ENCODE measurements at places on chromosomes 2 and 18.

- DNase-seq = no peak
Observed at GRCh38 chr2:6780765-6781274, 84.9 kb downstream of the CMPK2 start.

- DNase-seq = no peak
Observed at GRCh38 chr2:68371138-68371537, 6.1 kb downstream of the PLEK start.

DNA sequence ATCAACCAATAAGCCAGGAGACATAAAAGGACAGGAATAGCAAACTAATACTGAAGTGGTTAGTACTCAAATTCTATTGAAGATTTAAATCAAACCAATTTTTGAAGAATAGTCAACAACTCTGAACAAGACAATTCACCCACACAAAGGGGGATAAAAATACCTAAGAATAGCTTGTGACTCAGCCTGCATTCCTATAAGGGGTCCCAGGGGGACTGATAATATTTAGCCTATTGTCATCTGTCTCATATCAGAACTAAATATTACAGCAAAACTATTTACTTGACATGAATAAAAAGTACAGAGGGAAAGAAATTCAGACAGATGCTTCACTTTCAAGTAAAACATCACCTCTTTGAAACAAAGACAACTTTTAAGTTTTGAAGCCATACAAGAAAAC, 7.7 kb downstream of the ITSN2 start:
- DNase-seq = no peak

GRCh38 chr2:236625156-236625690, 55.6 kb downstream of the ACKR3 start:
- DNase-seq = no peak

- DNase-seq = no peak
Observed at GRCh38 chr2:236167297-236168109, 683 bp downstream of the GBX2 start.

- no peak for DNase-seq
Observed at GRCh38 chr18:23037646-23038045, 97.6 kb upstream of the CABLES1 start.

GRCh38 chr2:72781480-72781879, 44.4 kb downstream of the EXOC6B start:
- no peak for DNase-seq

GRCh38 chr2:84999553-84999955, 28.6 kb downstream of the KCMF1 start:
- DNase-seq = no peak

DNA sequence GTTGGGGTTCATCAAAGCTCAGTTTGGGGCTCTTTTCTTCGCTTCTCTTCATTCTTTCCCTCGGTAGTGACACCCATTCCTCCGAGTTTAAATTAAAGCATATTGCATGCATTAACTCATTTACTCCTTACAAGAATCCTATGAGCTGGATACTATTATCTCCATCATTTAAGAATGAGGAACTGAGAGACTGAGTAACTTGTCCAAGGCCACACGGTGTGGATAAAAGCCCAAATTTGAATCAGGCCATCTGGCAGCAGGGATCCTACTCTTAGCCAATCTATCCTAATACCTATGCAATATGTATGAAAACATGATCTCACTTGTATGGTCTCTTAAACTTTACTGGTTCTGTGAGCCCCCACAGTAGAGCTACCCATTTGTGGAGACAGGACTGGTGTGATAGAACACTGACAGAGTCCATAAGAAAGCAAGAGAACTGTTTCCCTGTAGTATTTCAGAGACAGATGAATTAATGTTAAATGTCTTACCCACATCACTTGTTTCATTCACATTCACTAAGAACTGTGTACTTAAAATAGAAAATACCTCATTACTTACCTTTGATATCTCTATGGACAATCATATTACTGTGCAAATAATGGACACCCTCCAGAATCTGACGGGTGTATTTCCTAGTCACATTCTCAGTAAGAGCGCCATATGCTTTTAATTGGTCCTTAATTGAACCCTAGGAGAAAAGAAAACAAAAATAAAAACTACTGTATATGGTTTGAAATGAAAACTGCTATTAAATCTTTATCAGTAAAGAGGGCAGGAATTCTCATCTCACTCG, 20.4 kb upstream of the ERCC3 start:
- no peak for DNase-seq

DNA sequence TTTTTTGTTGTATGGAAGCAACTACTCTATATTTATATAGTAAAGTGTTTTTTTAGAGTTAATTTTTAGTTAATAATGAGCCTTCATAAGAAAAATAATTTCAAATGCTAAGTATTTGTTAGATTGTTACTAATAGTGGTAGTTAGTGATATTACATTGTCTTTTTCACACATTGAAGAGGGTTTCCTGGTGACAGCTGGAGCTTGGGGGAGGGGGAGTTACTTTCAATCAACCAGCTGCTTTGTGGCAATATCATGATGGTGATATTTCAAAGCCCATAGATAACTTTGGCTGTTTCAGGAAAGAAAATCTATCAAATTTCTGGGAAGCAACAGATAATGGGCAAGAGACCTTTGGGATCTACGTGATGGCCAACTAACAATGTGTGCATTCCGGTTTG, 4.1 kb downstream of the RHBDD1 start:
- DNase-seq = no peak

DNA sequence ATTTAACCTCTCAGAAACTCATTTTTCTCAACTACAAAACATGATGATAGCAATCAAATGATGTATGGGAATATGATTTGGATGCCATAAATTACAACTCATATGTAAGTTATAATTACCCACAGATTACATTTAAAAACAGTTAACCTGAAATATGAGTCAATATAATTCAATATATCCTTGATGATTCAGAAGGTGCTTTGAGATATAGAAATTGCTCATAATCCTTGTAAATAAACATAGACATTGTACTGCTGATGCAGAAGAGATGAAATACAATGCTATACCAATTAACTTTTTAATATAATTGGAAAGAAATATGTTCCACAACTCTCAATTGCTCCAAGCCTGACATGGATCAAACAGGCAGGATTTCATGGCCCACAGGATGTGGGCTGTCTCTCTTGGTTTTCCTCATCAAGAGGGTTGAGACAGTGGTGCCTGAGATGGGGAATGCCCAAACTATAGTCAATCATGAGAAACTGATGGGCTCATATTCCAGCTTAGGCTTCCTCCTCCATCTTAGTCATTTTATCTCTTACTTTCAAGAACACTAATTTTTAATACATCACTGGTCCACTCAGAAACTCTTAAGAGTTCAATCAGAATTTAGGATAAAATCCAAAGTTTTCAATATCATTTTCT, 49.4 kb downstream of the NCKAP5 start:
- no peak for DNase-seq

GRCh38 chr18:58042826-58043490, 1.1 kb upstream of the NEDD4L start:
- DNase-seq = no peak

- DNase-seq = no peak
Observed at GRCh38 chr2:187302586-187302985, 145.5 kb downstream of the CALCRL start.

- DNase-seq = no peak
Observed at GRCh38 chr2:174011796-174012195, 46.6 kb upstream of the SP3 start.

DNA sequence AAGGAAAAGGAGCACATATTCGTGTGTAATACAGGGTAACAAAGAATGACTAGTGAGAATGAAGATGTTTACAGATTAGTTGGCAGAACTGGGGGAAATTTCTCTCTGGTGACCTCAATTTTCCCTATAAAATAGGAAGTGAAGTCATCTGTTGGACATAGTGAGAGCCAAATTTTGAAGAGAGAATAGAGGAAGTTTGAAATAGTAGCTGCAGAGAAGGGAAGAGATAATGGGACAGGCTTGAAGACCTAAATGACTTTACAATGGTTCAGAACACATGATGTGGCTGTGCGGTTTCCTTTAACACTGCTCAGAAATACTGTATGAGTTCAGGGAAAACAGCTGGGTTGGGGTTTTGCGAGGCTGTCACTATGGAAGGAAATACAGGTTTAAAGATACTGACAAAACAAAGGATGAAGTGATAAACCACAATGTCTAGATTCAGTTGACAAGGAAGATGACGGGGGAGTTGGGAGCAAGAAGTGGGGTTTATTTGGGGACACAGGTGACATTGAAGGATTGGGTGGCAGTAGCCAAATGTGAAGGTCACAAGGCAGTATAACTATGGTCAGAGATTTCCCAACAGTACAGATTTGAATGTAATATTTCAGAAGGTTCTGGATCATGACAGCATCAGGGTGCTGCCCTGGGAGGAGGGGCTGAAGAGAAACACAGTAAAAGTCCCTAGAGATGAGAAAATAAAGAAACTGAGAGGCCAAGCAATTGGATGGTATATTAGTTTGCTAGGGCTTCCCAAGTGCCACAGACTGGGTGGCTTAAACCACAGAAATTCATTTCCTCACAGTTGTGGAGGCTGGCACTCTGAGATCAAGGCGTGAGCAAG, 82.6 kb upstream of the TANK start:
- DNase-seq = peak; percentile 62

DNA sequence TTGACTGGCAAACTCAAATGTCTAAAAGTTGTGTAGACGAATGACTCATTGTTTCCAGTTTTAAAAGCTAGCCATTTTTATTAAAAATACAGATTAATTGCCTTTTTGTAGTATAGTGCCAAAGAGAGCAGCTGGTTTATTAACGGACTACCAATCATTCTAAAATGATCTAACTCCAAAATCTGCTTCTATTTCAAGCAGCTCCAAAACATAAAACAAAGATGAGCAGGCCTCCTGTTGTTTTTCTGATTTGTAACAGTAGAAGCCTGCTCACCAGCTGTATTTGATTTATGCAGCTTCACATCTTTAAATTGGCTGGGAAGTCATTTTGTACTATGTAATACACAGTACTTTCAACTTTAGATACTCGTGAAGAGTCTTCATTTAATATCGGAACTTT, 171.8 kb downstream of the UBR3 start:
- no peak for DNase-seq

DNA sequence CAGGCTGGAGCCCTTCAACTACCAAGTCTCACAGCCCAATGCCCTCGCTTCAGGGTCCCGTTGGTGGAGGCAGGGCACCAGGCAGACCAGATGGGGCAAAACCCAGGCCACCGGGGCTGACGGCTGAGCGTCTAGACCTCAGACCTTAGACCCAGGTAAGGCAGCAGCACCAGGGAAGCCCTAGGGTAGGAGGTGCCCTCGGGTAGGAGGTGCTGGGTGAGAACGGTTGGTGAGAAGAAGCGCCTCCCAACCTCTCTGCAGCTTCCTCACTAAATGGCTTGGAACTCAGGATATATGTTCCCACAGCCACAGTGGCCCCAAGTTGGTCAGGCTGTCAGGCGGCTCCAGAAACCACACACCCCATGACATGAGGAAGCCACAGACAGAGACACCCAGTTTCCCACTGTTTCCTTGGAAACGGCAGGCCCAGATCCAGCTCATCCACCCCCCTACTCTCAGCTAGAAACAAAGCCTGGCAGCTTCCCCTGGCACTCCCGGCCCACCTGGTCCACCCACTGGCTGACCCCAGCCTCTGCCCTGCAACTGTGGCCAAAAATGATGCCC, 13.1 kb upstream of the MLPH start:
- no peak for DNase-seq

GRCh38 chr2:45674035-45674816, 22.8 kb downstream of the PRKCE start:
- no peak for DNase-seq

DNA sequence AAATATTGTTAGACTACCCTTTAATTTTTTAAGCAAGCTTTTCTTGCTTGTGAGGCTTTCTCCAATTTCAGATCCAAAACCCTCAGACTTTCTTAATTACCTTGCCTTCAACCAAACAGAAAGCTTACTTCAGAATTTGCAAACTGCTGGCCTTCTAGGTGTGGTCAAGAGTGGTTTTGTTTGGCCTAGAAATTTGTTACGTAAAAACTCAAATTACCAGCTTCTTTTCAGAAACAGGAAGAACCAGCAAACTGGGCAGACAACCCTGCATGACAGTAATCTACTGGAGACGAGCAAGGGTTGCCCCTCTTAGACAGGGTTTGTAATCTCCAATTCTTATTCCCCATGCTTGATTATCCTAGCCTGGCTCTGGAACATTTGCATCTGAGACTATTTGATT, 27.1 kb downstream of the SRBD1 start:
- DNase-seq = no peak

- DNase-seq = no peak
Observed at GRCh38 chr2:234564699-234565098, 67.8 kb upstream of the ARL4C start.

DNA sequence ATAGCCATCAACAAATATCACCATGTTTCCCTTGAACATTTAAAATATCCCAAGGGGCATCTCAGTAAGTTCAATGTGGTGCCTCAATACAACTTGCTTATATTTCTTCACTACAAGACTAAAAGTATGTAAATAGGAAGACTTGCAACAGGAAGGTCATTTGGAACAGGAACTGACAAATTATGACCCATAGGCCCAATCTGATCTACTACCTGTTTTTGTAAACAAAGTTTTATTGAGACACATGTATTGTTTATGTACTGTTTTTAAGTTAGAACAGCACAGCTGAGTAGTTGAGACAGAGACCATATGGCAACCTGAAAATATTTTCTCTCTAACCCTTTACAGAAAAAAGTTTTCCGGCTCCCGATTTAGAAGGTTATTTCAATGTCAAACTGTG, 154.8 kb upstream of the TFPI start:
- DNase-seq = no peak

GRCh38 chr18:8828300-8828699, 122.9 kb downstream of the MTCL1 start:
- no peak for DNase-seq

DNA sequence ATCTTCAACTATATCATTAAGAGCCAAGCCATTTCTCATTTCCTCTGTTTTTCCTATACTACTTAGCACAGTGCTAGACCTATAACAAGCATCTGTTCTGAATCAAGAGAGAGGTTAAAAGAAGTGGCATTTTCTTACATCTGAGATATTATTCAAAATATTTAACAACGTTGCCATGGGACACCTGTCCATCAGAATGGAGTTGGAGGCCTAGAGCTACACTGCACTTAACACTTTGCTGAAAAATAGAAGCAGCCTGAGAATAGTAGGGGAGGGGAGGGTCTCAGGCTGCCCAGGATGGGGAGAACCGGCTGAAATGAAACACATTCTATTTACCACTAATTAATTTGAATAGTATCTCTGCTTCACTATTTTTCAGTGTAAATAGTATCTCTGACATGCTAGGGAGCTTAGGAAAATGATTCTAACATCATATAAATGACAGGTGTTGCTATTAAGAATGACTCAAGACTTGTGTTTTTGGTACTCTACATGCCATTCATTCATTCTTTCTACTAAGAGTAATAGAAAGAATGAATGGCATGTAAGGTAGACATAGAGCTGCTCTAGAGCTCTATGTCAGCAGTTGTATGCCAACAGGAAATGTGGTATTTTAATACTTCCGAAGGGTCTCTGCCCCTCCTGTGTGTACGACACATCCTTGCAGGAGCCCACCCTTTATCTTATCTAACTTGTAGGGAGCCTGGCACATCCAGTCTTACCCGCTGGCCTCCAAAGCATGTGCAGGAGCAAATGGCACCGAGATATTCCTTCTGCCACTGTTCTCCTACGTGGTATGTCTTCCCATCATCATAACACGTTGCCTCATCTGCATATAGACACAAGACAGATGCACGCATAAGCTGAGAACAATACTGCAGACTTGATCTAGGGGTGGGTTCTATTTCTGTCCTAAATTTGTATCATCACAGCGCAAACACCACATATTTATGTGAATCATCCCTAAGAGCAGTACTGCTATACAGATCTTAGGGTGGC, 52.6 kb downstream of the ATIC start:
- no peak for DNase-seq

- no peak for DNase-seq
Observed at GRCh38 chr2:123073956-123074355, 951.1 kb upstream of the CNTNAP5 start.

Measured in stimulated activated CD4-positive, alpha-beta T cell treated with anti-CD3 and anti-CD28 coated beads, Interleukin-2, amount 100 ng/mL, for 24 hours (primary cell).